COR-L47 (cell line): ENCODE measurements at places on chromosomes 5 and 9.

DNA sequence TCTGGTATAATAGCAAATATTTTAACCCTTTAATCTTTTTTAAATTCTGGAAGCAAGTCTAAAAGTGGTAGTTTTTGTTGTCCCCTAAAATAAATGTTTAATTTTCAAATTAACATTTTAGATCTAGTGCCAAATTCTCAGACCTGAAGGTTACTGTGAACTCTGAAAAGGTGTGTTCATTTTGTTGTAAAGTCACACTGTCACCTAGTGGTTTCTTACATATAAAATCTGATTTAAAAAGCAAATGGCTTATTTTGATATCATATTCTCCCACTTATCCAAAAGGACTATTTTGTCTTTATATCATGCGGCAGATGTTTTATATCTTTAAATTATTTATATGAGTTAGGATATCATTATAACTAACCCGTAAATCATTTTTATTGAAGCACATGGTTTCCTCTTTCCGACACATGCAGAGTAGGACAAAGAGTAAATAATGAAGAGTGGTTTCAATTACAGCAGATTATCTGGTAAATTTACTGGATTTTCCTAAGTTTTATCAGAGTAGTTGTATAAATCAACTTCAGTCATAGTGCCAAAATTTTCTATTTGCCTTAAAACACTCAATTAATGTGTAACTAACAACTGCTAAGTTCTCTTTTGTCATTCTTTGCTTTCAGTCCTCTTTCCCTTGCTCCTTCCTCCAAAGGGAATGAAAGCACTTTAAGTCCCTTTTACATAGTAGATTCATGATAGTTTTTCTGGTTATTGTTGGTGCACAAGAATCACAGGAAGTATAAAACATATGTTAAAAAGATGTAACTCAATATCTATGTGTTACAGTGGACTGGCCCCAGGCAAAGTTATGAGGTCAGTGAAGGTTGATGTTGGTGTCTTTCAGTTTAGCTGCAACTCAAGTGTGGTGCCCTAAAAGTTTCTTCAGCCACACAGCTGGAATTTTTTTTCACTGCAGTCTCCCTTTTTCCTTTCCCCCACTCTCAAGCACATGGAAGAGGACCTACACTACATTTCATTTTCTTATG lies 189.6 kb downstream of the COX7C start:
- peak; percentile 3 for DNase-seq

DNA sequence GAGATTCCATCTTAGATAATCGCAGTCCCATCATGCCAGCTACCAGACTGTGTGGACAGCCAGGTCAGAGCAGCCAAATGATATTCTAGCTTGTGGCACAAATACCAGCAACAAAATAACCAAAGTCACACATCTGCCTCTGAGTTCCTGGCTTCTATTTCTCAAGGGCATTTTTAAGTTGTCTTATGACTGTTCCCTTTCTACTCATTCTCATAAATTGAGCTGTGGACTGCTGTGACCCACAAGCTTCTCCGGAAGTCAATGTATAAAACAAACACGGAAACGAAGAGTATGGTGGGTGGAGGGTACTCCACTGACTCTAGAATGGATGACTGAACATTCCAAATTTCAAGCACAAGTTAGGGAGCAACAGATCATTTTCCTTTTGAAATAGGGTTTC lies 43.9 kb downstream of the PDCD1LG2 start:
- no peak for DNase-seq

DNA sequence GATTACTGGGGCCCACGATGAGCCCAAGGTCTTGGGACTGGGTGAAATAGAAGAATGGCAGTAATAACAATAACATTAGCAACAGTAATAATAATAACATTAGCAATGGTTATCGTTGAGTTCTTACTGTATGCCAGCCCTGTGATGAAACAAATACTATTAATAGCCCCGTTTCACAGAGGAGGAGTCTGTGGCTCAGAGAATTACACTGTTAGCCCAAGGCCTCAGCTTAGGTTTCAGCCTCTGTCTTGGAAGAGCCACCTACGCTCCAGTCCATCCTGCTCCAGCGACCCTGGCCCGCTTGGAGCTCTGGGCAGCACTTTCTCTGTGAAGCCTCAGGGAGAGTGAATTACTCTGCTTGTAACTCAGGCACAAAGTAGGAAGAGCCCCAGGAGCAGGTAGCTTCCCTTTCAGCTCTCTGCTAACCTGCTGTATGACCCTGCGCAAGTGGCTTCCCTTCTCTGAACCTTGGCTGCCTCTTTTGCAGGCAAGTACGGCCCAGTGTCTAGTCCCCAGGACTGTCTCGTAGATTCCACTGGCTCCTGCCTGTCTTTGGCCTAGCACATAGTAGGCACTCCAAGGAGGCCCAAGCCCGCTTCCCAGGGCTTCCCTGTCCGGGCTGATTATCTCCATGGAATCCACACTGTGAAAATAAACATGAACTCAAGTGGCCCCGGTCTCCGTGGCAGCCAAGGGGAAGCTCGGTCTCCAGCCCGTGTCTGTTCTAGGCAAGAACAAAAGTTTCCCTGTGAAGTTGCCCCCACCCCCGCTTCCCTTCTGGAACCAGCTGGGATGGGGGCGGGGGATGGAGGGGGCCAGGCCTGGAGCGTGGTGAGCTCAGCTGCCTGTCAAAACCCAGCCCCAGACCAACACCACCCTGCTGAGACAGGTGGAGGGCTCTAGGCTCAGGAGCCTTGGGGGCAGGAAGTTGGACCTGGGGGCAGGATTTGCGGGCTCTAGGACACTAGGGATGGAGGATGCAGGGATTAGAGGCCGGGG lies 26.2 kb upstream of the LMX1B start:
- no peak for DNase-seq

GRCh38 chr9:37436540-37436939 lies 14.0 kb downstream of the GRHPR start:
- no peak for DNase-seq

- DNase-seq = no peak
These were observed 181.7 kb upstream of the RIOK2 start for GRCh38 chr5:97364731-97365130.

- no peak for DNase-seq
These were observed 12.1 kb downstream of the SLC22A5 start for GRCh38 chr5:132381614-132382013.

DNA sequence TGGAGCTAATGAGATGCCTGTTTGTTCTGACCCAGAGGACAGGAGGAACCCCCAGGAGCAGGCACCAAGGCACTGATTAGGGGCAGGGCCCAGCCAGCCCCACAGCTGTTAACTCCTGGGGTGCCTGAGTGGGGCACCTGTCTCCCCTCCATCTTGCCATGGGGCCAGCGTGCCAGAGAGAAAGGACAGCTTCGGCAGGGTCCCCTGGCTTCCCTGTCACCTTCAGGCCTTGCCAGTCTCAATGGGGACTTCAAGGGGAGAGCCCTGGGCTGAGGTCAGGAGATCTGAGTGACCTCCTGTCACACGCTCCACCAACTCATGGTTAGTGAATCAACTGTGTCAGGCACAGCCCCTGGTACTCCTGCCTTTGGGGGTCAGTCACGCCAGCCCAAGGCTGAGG lies 152.7 kb upstream of the MVB12B start:
- DNase-seq = no peak

DNA sequence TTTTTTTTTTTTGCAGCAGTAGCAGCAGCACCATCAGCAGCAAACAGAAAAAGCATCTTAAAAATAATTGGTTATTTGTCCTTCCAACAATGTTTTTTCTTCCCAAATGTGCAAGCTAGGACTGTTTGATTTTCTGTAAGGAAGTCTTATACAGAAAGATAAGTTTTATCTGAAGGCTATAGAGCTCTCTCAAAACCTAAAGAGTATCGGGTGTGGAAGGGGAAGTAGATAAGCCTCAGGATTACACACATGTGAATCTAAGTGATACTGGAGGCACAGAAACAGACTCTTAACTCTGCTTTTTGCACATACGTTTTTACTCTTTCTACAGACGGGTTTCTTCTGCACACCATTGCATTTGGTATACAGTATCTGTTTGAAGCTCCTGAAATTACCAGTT lies 184.4 kb upstream of the FTMT start:
- no peak for DNase-seq

- no peak for DNase-seq
These were observed 215.8 kb upstream of the PPP1R2B start for GRCh38 chr5:156634301-156634700.

- DNase-seq = no peak
These were observed 34.8 kb downstream of the ADAMTS12 start for GRCh38 chr5:33857037-33857436.

GRCh38 chr5:111309384-111309783 lies 85.2 kb downstream of the CAMK4 start:
- DNase-seq = no peak

- DNase-seq = no peak
These were observed 170.4 kb downstream of the TTC39B start for GRCh38 chr9:15136646-15137045.

DNA sequence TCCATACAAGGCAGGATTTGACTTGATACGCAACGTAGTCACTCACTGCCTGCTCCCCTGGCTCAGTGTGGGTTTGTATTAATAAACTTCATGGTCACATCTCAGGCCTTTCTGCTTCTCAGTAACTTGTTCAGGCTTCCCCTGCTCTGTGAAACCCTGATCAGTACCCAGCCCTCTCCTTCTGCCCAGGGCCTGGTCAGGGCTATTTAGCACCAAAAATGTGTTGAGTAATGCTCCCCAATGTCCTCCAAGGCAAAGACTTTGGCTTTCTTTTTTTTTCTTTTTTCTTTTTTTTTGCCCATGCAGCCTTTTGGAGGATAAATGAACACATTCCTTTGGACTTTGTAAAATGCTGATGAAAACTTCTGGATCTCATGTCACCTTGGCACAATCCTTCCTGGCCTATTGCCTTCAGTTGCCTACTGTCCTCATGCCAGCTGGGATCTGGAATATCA lies 399.2 kb upstream of the KLF4 start:
- DNase-seq = no peak

DNA sequence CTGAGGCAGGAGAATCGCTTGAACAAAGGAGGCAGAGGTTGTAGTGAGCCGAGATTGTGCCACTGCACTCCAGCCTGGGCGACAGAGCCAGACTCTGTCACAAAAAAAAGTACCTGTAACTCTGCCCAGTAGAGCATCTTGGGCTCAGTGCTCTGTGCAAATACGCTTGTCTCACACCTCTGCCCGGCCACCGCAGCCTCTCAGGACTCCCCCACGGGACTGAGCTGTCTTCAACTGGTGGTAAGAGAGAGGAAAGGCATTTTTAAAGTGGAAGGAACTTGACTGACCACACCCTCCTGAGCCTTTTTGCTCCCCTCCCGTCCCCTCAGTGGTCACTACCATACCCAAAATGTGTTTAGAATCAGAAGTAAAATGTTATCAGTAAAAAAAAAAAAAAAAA lies 174.3 kb upstream of the PIK3R1 start:
- DNase-seq = no peak

GRCh38 chr5:108623826-108624225 lies 123.9 kb upstream of the FER start:
- DNase-seq = no peak

DNA sequence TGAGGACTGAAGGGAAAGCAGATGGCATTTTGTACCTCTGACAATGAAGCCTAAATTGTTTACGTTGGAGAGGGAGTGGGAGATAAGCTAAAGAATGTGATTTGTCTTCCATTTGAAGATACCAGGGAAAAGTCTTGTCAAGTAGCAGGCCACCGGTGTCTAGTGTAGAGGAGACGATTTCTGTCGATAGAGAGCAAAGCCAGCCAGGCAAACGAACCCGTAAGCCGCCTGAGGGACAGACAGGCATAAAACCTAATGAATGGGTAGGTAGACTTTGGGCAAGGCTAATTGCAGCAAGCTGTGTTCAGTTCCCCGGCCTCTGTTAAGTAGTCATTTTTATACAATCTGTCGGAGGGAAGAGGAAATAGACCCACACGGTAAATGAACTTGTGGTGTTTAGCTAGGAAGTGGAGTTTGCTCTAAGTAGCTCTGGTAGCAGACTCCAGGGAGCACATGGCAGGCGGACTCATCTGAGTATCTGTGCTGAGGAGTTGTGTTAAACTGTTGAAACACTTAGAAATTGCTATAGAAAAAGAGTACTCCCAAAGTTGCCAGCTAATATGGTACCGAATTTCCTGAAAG lies 28.8 kb downstream of the SMARCA2 start:
- no peak for DNase-seq

GRCh38 chr5:177354711-177355110 lies 3.0 kb upstream of the RGS14 start:
- DNase-seq = no peak

DNA sequence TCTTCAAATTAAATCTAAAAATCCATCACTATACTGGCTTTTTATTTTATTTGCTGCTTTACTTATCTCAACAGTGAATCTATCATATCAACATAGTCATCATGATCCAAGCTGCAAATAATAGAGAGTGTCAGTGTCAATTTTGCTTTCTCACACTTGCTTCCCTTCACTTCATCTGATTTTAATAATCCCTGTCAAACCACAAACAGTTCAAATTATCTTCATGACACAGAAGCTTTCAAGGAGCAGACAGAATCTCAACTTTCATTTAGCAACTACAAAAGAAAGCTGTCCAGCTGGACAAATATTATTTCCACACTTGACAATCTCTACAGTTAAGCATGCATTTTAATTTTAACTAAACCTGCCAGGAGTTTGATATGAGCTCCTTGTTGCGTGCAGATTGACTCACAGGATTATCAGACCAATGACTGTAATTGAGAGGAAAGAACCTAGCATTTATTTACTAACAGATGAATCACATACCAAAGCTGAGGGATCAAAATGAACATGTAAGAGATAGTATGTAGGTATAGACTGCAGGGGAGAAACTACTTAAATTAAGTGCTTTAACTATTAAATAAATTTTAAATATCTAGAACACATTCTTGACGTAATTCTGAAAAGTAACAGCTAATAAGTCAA lies 56.0 kb downstream of the KIAA0825 start:
- DNase-seq = no peak

DNA sequence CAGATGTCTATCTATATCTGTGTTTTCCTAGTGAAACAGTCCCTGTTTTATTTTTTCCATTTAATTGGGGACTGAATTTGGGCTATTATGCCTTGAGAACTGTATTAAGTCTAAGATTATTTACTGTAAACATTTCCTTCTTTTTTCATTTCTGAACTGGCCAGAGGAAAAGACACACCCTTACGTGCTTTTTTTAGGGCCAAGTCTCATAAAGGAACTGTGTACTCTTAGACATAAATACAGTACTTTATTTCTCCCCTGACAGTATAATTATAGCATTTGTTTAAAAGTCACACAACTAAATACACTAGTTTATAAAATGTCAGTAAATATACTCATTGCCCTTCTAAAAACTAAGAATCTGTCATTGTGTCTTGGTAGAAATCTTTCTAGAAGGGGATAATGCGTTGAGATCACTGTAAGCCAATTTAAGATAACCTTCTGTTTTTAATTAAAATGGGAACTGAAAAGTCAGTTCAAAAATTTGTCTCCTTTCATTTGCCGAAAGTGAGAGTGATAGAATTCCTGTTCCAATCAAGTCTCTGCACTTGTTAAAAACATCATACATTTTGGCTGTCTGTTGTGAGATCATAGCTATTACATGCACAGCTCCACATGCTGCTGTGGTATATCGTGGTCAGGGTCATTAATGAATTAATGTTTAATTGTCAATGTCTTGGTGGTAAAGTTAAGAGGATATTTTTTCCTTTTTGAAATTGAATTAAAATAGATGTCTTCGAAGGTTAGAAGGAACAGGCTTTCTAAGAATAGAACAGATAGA lies 132.1 kb downstream of the FOCAD start:
- peak; percentile 0 for DNase-seq
